ENCODE measurements at places on chromosomes 2 and 18.

DNA sequence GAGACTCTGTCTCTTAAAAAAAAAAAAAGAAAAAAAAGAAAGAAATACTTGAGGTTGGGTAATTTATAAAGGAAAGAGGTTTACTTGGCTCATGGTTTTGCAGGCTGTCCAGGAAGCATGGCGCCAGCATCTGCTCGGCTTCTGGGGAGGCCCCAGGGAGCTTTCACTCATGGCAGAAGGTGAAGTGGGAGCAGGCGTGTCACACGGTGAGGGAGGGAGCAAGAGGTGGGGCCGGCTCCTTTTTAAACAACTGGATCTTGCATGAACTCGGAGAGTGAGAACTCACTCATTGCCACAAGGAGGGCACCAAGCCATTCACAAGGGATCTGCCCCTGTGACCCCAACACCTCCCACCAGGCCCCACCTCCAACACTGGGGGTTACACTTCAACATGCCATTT lies 30.6 kb downstream of the CYP26B1 start:
- no peak for DNase-seq

- DNase-seq, result no peak
These were observed 77.7 kb downstream of the GULP1 start for GRCh38 chr2:188369365-188369764.

DNA sequence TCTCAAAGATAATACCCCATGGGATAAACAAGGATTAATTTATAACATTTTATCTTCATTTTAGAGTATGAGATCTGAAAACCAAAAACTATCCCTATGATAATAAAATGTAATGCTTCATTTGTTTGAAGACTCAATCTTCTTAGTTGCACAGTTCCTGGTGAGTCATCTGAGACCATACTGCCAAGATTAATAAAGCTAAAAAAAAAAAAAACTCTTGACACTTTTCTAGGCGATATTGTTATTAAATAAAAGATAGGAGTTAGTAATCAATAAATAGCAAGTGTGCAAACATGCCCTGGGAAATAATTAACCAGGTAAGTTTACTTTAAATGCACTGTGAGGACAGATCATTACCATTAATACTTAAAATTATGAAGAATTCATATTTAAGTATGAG lies 83.9 kb downstream of the RPE start:
- no peak for DNase-seq

DNA sequence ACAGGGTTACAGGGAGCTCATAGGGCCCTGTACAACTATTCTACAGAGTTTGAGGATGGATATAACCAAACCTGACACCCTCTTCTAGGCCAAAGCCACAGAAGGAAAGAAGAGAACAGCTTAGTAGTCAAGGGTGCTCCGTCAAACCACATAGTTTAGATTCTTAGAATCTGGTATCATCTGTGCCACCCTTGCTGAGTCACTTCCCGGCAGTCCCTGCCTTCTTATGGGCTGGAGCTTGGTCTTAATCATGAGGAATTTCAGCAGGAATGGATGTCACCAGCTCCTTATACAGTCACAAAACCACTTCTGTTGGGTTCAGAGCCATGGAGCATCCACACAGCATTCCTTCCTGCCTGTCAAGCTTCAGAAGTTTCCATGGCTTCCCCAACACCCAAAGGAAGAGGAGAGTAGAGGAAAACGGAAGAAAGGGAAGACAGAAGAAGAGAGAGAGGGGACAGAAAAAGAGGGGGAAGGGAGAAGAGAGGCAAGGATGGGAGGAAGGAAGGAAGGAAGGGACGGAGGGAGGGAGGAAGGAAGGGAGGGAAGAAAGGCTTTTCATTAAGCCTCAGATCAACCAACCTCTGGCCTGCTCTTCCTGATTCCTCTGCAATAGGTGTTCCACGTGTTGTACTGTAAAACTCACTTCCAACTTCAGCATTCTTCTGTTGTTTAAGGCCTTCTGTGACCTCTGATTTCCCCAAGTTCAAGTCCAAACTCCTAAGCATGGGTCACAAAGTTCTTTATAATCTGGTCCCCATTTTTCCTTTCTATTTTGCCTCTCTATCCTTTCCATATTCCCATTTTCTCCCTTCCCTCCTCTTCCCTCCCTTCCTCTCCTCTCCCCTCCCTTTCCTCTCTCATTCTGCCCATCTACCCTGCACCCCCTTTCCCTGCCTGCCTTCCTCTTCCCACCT lies 246.1 kb upstream of the TNP1 start:
- DNase-seq, result no peak

GRCh38 chr2:127217470-127218325 lies 2.4 kb downstream of the CYP27C1 start:
- DNase-seq, result no peak

DNA sequence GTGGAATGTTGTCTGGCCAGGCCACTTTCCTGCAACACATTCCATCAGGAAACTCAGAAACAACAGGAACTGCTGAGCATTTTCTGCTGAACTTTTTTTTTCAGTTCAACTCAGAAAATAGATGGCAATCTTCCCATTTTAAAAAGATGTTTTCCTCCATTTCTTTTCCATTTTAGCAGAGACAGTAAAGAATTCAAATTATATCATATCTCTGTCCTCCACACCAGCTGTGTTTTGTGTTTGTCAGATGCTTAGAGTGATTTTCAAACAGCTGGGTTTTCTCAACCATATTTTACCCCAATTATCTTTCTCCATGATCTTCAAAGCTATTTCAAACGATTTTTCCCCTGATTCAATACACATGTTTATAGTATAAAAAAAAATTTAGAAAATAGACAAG lies 713.4 kb downstream of the LRRTM4 start:
- no peak for DNase-seq

DNA sequence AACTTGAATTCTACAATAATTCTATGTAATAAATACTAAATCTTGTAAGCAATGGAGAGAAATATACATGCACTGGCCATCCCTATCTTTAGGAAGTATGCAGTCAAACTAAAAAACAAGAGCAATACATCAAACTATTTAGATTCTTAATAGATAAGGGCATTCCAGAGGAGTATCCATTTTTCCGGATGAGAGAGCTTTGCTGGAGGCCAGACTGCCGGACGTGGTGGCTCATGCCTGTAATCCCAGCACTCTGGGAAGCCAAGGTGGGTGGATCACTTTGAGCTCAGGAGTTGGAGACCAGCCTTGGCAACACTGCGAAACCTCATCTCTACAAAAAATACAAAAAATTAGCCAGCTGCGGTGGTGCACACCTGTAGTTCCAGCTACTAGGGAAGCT lies 60.8 kb downstream of the KIF5C start:
- DNase-seq, result no peak

GRCh38 chr2:201886504-201886903 lies 80.2 kb downstream of the CDK15 start:
- no peak for DNase-seq

DNA sequence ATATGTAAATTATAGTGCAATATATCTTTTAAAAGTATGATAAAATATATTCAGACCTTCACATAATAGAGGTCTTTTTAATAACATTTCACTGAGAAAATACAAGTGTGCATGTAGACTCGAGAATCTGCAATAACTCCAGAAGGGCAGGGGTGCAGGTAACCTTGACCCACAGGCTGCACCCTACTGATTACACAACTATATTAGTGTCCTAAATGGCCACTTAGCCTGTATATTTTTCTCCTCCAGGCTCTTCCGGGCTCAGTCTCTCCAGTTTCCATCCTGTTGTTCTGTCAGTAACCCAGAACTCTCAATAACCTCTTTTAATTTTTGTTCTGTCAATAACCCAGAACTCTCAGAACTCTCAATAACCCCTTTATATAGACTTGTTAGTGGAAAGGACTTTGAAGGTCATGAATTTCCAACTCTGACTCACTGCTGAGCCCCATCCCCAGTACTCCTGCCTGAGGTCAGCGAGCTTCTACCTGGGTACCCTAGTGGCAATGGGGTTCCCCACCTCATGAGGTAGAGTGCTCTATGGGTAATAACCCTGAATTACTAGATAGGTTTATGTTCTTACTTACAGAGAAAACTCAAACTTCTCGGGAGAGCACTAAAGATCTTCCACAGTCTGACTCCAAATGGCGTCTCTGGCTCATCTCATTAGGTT lies 8.4 kb upstream of the TTR start:
- no peak for DNase-seq

GRCh38 chr2:159762075-159762474 lies 35.9 kb downstream of the CD302 start:
- DNase-seq, result no peak
